ENCODE measurements at places on chromosomes 7 and 10. TPM values are rescaled to one million over a fixed set of nuclear protein-coding genes. Genes with fewer than 3 reads are reported as not detected.

TMEM229A gene
- 2.1 TPM for total RNA-seq

PVRIG gene
- not detected for total RNA-seq

H2BK1 gene
- not detected for total RNA-seq

PALD1 gene
- total RNA-seq, result 13.7 TPM

DNA sequence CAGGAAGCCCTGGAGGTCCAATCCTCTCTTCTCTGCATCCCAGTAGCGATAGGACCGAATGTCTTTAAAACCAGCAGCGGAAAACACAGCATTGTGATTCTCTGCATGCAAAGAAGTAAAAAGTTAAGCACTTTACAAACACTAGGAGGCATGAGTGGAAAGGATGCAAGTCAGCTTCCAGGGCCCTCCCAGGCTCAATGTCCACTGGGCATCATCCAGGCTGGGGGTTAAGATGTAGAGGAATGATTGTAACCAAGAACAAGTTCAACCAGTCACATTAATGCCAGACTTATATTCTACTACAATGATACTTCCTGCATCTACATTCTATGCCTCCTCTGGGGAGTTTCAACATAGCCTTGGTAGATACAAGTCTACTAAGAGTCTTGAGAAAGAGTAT, 24.3 kb downstream of the GOT1 start:
- no peak for DNase-seq

GRCh38 chr10:48879451-48879850, 60.2 kb downstream of the LRRC18 start:
- no peak for DNase-seq

DNA sequence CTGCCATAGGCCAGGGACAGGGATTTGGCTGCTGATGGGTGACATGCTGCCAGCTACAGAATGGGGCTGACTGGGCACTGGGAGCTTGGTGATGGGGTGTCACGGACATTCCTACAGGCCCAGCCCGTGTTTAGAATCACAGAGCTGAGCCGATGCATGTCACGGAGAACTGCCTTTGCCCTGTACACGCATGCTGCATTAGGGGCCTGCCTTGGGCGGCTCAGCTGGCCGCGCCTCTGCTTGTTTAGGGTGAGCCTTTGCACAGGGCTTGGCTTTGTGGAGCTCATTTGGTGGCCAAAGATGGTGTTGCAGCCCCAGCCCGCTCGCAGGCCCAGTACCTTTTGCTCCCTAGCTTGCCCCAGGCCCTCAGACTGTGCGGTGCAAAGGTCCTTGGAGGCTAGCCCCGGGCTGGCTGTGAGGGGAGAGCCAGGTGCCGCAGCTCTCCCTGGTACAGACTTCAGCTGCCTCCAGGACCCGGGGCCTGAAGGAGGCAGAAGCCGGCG, 108.4 kb upstream of the BTBD16 start:
- DNase-seq, result no peak

DNA sequence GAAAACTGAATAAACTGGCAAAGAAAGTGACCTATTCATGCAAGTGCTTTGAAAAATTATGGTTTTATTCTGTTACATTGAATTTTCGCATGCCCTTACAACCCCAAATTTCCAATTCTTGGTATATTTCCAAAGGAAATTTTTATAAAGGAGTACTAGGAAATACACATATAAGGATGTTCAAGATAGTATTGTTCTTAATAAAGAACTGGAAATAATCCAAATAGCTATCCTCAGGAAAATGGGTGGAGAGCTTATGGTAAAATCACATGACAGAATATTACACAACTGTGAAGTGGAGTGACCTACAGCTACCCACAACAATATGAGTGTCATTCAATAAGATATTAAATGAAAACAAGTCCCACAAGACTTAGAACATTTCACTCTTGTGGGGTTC, 138.9 kb upstream of the BMPER start:
- no peak for DNase-seq

DNA sequence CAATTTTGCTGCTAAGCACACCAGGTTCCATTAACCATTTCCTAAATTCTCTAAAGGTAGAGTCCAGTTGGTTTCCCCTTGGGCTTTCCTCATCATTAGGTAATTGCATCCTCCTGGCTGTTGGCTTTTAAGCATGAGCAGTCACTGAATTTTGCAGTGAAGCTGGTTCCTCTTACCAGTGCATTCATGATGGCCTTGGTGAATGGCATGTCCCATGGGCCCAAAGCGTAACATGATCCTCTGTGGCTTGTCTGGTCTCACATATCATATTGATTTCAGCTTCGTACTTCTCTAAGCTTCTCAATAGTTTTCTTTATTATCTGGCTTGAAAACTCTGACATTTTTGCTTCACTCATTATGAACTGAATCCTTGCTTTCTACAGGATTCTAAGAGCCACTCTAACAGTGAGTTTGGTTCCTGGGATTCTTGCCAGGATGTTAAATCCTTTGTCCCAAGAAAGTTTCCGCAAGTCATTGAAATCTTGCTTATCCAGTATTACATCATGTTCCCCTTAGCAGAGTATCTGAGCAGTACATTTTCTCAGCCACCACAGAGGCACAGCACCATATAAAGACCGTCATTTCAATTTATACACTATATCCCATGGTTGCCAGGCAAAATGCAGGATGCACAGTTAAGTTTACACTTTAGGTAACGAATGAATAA, 134.2 kb downstream of the PTN start:
- no peak for DNase-seq

- DNase-seq, result no peak
Observed at GRCh38 chr7:130409712-130410072, 29.4 kb downstream of the CPA1 start.

DNA sequence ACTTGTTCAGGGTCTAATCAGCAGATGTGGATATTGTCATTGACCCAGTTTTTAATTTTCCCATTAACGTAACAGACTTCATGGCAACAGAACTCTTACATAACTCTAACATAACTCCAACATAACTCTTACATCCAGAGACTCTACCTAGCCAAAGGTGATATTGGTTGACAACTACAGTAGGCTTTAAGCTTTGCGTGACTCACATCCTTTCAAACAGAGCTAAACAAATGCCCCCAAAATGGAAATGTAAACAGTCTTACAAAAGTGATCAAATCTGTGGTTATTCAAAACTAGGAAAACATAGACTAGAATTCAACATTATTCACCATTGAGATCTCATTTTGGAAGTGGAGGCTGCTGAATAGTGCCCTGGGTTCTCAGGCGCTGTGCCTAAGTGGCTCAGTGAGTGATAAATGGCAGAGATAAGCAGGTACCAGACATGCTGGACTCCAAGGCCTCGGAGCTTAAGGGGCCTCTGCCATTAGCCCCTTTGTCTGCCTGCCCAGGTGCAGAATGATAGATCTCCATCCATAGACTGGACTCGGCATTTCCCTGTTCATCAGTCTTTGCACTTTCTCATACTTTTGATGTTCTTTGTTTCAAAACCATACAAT, 34.3 kb upstream of the BTBD16 start:
- no peak for DNase-seq

DNA sequence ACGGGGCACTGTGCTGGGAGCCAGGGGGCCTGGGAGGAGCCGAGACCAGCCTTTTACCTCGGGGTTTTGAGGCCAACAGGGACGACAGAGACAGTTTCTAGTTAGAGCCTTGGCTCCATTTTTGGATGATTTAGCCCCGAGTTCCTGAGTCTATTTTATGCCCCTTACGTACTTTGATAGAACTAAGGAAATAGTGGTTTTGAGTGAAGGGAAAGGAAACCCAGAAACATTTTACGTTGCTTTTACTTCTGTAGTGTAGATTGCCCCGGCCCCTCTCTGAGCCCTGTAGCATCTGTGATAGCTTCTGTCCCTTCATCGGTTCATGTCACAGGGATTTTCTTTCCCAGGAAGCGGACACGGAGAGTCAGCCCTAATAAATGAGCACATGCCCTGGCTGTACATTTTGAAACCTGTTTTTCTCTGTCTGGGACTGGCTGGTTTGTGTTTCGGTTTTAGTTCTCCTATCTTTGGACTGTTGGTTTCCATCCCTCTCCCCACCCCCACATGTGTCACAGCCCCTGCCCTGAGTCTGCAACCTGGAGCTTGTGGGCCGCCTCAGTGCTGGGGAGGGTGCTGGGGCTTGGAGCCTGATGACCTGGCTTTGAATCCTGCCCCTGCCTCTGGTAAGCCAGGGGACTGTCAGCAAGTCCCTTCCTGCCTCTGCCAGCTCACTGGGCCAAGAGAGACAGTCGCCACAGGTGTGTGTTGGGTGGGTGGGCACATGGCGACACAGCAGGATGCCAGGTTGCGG, 6.9 kb upstream of the ORAI2 start:
- no peak for DNase-seq

Data from endodermal cell (in vitro differentiated cells).